ENCODE measurements at places on chromosomes 16 and 17. TPM values are rescaled to one million over a fixed set of nuclear protein-coding genes. Genes with fewer than 3 reads are reported as not detected.

MARVELD3 gene
- 189 TPM for total RNA-seq

MAPK8IP3 gene
- 74.0 TPM for total RNA-seq

DNA sequence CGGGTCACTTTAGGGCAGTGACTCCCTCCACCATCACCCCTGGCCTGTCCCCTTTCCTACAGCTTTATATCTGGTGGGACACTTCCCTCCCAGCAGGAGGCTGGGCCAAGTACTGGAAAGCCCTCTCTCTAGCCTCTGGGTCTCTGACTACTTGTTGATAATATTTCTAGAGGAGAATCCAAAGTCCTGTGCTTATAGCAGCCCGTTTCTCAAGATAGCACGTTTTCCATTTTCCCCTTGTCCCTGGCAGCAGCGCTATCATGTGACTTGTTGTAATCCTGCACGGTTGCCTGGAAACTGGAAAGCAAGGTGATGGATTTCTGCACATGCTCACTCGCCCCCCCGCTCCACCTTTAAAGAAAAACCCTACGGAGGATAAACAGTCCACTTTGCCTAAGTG lies 3.3 kb upstream of the AXIN2 start:
- no peaks in the 10 kb centered on the region for H3K27me3 ChIP-seq
- H3K4me3 ChIP-seq = no peak overlapping the region
- H3K4me1 ChIP-seq = peaks cover 14% of the 10 kb centered on the region
- no peaks in the 10 kb centered on the region for H3K36me3 ChIP-seq

DNA sequence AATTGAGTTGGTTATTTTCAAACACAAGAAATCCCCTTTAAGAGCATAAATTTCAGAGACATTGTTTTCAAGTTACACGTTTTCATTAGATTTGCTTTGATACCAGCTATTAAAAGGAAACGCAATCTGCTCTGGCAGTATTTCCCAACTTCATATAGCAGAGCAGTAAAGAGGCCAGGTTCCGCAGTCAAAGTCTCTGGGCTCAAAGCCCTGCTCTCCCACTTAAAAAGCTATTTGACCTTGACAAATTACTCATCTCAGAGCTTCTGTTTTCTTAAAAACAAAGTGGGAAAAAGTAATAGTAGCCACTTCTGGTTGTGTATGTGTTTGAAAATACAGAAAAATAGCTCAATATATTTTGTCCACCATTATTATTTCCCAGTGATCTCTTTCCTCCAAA lies 89.7 kb upstream of the CDYL2 start:
- no peaks in the 10 kb centered on the region for H3K27me3 ChIP-seq
- H3K4me3 ChIP-seq = no peak overlapping the region
- H3K4me1 ChIP-seq = no peaks in the 10 kb centered on the region

- DNase-seq = peak; percentile 86
- no peaks in the 10 kb centered on the region for H3K27me3 ChIP-seq
- no peak overlapping the region for H3K27ac ChIP-seq
- no peaks in the 10 kb centered on the region for H3K4me1 ChIP-seq
- H3K36me3 ChIP-seq = no peaks in the 10 kb centered on the region
Observed at GRCh38 chr17:79042421-79043190, 18.6 kb downstream of the C1QTNF1 start.

DNA sequence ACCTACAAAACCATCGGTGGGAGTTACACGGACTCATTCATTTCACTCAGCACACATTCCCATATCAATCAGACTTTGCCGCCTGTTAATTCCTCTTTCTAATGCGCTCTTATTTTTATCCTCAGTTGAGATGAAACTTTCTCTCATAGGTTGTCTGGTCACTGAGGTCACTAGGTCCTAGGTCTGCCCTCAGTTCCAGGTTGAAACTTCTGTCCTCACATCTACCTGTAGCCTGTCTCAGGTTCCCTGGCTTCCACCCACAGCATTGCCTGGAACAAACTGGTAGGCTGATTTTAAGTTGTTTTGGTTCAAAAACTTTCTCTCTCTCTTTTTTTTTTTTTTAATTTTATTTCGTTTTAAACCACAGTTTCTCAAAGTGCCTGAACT lies 119.7 kb downstream of the MAP2K6 start:
- no peak for DNase-seq
- H3K27me3 ChIP-seq = no peaks in the 10 kb centered on the region
- no peaks in the 10 kb centered on the region for H3K36me3 ChIP-seq
- peaks cover 3% of the 10 kb centered on the region for H3K4me1 ChIP-seq
- H3K4me3 ChIP-seq = no peak overlapping the region

DNA sequence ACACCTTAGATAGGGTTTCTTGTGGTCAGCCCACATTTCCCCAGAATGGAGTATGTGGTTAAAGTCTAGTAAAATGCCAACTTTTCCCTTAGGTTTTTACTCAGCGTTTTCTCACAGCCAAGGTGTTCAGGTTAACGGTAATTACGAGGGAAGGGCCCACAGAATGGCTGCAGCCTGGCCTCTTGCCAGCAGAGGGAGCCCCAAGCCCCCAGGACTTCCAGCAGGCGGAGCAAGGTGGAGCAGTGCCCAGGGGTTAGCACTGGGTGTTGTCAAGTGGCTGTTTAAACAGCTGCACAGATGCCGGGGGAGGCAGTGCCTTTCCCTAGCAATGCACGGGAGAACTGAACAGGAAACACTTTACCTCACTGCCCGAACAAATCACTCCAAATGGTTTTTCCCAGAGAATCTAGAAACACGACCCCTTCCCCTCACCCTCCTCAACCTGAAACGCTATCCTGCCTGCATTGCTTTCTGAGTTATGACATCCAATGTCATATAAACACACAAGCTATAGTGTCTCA lies 6.6 kb downstream of the PHB1 start:
- peak overlapping the region; percentile 66 for H3K27ac ChIP-seq
- peaks cover 26% of the 10 kb centered on the region for H3K4me1 ChIP-seq
- peak; percentile 91 for DNase-seq
- H3K4me3 ChIP-seq = no peak overlapping the region
- no peaks in the 10 kb centered on the region for H3K27me3 ChIP-seq

GRCh38 chr16:8936421-8936820 lies 27.3 kb downstream of the USP7 start:
- no peak overlapping the region for H3K27ac ChIP-seq
- DNase-seq = peak; percentile 66

Data from transverse colon (tissue), 4 donors.